Colonic mucosa (tissue), 4 donors: ENCODE measurements at places on chromosomes 5 and 9.

DNA sequence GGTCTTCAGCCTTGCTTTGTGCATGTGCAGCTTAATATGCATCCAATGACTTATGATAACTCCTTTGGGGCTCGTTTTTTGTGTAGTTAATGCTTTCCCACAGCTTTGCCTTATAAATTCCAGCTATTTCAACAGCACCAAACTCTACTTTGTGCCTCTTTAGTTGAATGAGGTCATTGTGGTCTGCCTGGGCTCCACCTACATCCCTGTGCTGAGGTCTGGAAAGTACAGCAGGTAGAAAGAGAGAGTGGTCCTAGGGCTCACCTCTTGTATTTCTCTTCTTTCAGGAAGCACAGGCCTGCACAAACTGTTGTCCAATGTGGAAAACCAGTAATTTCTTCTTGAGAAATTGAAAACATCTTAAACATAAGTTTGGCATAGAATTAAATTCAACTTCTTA is 167.2 kb downstream of the XRCC4 start:
- DNase-seq = no peak

- DNase-seq = no peak
Observed at GRCh38 chr9:15889555-15889954, 336.7 kb downstream of the CCDC171 start.

- no peak for DNase-seq
Observed at GRCh38 chr9:117242082-117242481, 172.8 kb downstream of the ASTN2 start.

DNA sequence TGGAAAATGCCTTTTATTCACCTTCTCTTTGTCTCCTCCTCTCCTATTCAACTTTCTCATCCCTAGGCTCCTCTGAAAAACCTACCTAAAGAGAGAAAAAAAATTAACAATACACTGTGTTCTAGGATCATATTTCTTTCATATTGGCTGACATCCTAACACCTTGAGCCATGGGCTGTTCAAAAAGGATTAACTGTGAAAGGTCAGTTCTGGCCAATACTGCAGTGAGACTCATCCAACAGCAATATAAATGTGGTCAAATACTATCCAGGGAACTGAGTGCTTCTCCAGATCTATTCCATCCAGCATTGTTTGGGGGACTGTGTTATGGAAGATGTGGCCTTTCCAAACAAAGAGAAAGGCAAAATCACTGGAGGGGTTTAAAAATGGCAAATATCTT is 131.1 kb upstream of the MOCS2 start:
- no peak for DNase-seq

DNA sequence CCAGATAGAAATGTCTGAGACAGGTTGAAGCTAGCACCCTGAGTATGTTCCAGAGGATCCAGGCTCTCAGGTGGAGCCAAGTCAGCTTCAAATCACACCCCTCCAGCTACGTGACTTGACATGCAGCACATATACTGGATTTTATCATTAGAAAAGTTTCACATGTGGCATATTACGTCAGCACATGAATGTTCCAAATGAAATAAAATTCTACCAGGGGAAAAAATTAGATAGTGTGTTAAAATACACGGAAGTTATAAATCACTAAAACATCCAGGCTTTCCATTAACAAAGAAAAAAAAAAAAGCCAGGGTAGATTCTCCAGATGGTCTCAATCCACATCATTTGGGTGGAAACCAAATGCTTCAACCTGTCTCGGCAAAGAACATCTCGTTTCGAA is 251.6 kb downstream of the MPDZ start:
- no peak for DNase-seq

- no peak for DNase-seq
Observed at GRCh38 chr5:97075649-97076048, 66.8 kb downstream of the LIX1 start.

GRCh38 chr5:128036950-128037349 is 46.6 kb upstream of the SLC12A2 start:
- DNase-seq = no peak
